Lung (tissue), 17 donors: ENCODE measurements at places on chromosomes 2 and 18. TPM values are rescaled to one million over a fixed set of nuclear protein-coding genes. Genes with fewer than 3 reads are reported as not detected.

Gene REG3A
- not detected for total RNA-seq

Gene NFU1
- total RNA-seq = 32.0 TPM

Gene HOXD12
- not detected for total RNA-seq

Gene HRH4
- total RNA-seq = 0.89 TPM

Gene RGPD5
- 44.6 TPM for total RNA-seq

- no peak for DNase-seq
Measured at GRCh38 chr2:60764736-60765534, 8.9 kb downstream of the PAPOLG start.

DNA sequence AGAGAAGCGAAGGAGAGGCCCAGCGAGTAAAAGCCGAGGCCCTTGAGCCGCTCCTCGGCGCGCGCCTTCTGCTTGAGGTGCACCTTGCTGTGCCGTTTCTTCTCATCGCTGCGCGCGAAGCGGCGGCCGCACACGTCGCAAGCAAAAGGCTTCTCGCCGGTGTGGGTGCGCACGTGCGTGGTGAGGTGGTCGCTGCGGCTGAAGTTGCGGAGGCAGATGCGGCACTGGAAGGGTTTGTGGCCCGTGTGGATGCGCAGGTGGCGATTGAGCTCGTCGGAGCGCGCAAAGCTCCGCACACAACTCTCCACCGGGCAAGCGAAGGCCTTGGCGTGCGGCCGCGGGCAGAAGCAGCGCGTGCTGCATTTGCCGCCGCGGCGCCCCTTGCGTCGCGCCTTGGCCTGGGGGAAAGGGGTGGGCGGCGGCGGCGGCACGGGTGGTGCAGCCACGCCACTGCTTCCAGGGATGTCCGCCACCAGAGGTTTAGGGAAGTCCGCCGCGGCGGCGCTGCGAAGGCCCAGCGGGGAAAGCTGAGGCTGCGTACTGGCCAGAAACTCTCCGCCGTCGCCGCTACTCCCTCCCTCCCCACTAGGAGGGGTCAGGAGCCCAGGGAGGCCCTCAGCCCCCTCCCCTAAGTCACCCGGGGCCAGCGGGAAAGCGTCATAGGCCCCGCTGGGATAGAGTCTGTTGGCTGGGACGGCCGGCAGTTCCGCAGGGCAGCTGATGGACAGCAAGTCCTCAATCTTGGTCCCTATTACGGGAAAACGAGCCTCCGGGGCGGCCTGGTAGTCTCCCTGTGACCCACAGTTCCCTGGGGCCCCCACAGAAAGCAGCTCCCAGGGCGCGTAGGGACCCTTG lies 1.7 kb downstream of the EGR4 start:
- no peak for DNase-seq

GRCh38 chr2:124104914-124105313 lies 79.8 kb downstream of the CNTNAP5 start:
- DNase-seq = no peak

DNA sequence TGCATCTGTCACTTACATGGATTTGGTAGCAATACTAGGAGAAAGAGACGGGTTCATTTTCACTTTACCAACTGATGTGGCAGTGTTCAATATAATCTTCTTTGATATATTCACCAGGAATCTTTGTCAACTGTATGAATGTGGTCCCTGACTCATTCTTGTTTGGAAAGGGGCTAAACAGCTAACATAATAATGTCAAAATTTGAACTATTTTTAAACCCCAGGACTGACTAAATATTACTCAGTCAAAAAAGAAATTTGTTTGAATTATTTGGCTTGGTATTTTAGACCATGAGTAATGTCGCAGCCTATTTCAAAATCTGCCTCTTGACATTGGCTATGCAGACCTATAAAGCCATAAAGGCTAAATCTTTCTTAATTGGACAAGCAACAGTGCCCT lies 413.7 kb upstream of the RGPD4 start:
- no peak for DNase-seq

DNA sequence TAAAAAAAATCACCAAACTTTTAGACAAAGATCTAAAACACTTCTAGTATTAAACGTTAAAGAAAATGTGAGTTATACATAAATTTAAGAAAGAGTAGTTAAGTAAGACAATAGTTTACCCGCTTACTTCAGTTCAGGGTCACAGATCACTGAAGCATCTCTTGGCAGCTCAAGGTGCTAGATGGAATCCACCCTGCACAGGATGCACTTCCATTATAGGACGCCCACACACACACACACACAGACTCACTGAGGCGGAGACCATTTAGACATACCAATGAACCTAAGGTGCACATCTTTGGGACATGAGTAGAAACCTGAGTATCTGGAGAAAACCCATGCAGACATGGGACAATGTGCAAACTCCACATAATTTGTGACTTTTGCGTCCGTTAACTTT lies 630.6 kb upstream of the ZNF804A start:
- no peak for DNase-seq

GRCh38 chr2:51013079-51013932 lies 18.6 kb downstream of the NRXN1 start:
- peak; percentile 57 for DNase-seq

DNA sequence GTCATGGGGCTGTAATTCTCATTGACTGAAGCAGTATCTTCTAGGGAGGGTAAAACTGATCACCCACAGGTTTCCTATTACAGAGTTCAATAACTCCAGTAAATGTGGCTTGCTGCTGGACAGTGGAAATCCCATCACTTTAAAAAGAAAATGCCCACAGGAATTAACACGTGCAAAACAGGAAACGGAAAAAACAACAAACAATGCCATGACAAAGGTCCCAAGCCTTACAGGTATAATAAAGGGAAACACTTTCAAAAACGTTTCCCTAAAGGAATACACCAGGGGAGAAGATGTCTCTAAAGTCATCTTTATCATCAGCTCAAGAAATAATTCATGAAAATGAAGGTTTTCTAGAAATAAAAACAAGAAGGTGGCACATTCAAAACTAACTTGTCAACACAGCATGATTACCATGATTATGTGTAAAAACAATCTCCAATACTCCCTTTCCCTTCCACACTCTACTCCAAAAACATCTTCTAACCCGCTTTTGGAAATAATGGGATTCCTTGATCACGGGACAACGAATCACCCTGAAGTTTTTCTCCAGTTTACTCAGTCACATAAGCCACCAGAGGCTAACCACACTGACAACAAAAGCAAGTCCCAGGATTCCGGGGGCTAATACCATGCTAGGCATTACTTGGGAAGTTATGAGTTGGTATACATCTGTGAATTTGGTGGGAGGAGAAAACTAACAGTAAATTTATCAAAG lies 167.9 kb downstream of the TCF4 start:
- peak; percentile 56 for DNase-seq
